Lung microvascular endothelial cell (primary cell): ENCODE measurements at places on chromosomes 12 and 14.
A peak's percentile ranks its signal among the peaks of the same experiment; 100 is the strongest.

- DNase-seq: no peak
Observed at GRCh38 chr12:77537663-77538062, 293.0 kb upstream of the NAV3 start.

DNA sequence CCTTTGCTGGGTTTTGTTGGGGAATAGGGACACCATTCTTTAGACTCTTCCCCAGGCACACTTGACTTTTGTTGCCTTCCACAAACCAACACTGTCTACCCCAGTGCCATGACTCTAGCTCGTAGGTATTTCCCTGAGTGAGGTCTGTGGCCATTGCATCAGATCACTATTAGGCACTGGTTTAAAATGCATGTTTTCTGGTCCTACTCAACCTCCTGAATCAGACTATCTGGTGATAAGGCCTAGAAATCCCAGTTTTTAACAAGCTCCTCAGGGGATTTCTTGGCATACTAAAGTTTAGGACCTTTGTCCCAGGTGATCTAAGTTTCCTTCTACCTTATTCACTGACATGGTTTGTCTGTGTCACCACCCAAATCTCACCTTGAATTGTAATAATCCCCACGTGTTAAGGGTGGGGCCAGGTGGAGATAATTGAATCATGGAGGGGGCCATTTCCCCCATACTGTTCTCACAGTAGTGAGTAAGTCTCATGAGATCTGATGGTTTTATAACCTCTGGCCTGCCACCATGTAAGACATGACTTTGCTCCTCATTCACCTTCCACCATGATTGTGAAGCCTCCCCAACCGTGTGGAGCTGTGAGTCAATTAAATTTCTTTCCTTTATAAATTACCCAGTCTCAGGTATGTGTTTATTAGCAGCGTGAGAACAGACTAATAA lies 87.8 kb upstream of the PSMC1 start:
- DNase-seq: no peak

DNA sequence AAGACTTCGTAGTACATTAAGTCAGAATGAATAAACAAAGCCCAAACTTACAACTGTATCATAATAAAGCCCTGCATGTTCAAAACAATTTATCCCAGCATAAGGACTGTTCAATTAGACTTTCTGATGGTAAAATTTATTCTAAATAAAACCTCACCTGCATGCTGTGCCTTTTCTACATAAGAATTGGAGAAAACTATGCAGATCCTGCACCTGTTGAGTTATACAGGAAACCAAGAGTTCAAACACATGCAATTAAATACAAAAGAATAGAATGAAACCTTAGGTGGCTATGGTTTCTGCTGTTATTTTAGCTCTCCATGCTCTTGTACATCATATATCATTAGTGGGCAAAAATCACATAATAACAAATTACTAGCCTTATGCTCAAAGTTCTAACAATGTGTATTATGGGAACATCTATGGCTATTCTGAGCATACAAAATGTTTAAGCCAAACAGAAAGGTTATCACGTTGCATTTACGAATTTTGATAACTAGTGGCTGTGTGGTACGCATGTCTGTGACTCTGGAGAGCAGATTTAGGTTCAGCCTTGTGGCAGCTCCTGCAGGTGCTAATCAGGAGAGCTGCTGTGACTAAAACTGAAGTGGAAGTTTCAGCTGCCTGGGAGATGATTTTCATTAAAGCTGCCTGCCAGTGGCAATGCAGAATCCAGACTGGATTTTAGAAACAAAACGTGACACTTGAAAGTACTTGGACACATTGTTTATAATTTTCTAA lies 36.1 kb upstream of the LRFN5 start:
- no peak for DNase-seq

DNA sequence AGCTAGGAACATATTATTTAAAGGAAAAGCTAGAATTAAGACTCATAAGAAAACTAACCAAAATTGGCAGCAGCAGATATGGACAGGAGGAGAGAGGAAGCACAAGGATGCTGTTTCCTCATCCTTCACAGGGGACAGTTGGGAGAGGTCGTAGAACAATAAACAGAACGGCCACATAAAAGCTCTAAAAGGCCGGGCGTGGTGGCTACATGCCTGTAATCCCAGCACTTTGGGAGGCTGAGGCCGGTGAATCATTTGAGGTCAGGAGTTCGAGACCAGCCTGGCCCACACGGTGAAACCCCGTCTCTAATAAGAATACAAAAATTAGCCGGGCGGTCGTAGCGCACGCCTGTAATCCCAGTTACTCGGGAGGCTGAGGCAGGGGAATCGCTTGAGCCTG lies 10.5 kb downstream of the TCL1B start:
- no peak for DNase-seq

DNA sequence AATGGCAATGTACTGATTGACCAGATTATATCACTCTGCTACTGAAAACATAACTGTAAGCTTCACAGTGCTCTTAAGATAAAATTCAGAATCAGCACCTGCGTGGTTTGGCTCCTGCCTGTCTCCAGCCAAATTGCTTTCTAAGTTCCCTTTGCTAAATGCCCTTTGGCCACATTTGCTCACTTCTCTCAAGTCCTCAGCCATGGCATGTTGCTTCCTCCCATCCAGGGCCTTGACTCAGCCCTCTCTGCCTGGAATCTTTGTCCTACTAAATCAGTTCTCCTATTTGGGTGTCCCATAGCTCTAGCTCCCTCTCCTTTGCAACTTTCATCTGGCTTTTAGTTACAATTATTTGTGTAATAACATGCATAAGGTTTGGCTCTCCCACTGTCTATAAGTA lies 71.4 kb downstream of the KCNK10 start:
- no peak for DNase-seq

DNA sequence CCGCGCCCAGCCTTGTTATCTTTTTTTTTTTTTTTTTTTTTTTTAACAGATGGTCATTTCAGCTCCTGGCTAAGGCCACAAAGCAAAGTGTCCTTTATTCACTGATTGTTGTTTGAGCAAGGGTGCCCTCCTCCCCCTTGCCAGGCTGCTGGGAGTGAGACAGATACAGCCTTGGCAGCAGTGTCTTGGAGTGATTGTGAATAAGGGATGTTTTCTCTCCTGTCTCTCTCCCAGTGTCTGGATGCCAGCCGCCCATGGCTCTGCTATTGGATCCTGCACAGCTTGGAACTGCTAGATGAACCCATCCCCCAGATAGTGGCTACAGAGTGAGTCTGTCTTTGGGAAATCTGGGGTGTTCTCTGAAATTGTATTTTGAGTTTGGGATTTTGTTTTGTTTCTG lies 28.7 kb downstream of the FNTB start:
- no peak for DNase-seq

- no peak for DNase-seq
Observed at GRCh38 chr12:80211671-80212070, 112.3 kb downstream of the OTOGL start.

- DNase-seq: no peak
Observed at GRCh38 chr12:53102883-53103807, at the start of gene SOAT2. TSS of gene SOAT2 (plus strand) at chr12:53103486. CDS start at chr12:53103578, 92 bp downstream.

DNA sequence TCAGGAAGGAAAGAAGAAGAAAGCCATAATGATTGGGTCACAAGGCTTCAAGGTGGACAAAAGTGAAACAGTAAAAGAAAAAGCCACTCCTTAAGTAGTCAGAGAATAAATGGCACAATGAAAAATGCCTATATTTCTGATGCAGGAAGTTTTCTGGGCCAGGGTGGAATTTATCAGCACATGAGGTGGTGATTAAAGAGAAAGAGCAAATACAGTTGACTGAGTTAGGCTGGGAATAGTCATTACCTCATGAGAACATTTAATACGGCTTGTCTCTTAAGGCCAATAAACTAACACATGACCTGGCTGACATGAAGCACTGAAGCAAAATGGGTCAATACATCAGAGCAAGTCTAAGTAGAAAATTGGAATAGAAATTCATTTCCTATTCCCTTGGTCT lies 499.7 kb downstream of the TMTC2 start:
- DNase-seq: no peak

GRCh38 chr12:57237596-57237931 lies 8.1 kb downstream of the SHMT2 start:
- DNase-seq: no peak

- DNase-seq: peak; percentile 41
Observed at GRCh38 chr14:51500776-51501175, 150.9 kb upstream of the FRMD6 start.

GRCh38 chr14:51643140-51643539 lies 8.6 kb upstream of the FRMD6 start:
- no peak for DNase-seq

DNA sequence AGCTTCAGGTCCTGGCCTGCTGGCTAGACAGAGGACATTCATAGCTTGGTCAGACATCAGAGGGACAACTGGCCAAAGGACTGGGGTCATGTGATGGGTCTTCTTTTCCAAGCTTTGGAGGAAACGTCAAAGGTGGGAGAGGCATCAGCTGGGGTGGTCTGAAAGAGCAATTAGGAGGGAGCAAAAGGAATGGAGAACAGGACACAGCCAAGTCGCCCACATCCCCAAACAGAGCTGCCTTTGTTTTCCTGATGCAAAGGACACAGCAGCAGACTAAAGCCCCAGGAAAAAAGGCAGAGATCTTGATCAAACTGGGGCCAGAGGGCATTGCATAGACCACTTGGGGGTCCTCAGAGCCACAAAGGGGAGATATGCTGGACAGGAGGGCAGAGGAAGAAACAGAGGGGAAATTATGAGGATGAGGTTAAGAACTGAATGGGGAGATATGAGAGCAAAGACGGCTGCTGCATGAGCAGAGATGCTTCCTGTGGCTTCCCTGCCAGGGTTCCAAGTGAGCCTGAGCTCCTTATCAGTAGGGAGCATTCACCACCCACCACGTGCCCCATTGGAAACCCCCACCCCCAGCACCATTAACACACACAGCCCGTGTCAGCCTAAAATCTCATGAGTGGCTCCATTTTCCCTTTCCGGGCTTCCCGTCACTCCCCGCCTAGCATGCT lies 62.4 kb downstream of the ANO2 start:
- no peak for DNase-seq

GRCh38 chr14:90421632-90422020 lies 24.8 kb downstream of the CALM1 start:
- DNase-seq: no peak

- DNase-seq: no peak
Observed at GRCh38 chr14:43539210-43539609, 967.9 kb downstream of the FSCB start.

GRCh38 chr14:104403421-104404220 lies 175.9 kb upstream of the C14orf180 start:
- DNase-seq: no peak

DNA sequence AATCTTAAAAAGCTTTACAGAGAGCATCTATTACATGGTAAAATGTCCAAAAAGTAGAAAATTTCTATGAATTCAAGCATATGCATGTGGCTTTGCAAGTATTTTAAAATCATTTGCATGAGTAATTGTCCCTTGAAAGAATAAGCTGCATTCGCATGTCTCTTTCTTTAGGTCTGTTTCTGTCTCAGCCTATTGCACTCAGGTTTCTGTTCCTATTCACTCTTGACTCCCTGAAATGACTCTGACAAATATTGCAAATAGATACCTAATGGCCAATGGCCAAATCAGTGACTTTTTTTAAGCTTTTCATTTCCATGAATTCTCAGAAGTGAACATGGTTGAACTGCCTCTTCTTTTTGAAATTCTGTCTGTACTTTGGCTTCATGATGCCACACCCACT lies 6.4 kb upstream of the TTC8 start:
- no peak for DNase-seq

DNA sequence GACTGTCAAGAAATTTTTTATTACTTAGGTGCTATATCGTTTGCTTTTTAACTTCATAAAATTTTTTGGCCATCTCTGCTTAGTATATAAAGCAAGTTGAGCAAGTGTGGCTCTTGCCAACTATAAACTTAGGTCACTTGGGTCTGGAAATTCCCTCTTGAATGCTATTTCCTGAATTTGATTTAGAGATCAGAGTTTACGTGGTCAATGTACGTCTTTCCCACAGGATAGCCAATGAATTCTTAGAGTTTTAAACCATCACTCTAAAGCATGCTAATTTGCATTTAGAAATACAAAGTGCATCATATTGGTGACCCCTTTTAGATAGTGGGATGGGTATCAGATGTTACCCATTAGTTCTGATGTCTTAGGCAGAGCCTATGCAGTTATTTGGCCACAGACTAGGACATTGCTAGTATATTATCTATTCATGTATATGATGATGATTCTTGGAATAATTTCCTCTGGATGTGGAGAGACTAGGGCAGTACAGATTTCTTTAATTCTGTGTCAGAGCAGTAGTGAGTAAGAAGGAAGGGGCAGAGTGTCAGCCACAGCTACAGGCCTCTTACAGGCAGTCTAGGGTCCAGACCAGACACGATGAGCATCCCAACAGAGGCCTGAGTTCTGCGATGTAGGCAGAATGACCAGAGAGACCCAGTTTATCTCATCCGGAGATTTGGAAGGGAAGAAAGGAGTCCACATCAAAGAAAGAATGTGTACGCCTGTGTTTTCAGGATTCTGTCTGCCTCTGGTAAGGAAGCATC lies 30.3 kb downstream of the SCN8A start:
- peak; percentile 57 for DNase-seq

GRCh38 chr12:54384591-54385041 lies at the start of gene ZNF385A:
TSS of gene ZNF385A (minus strand) at chr12:54384733. CDS start at chr12:54384514, 219 bp downstream.
- DNase-seq: no peak

GRCh38 chr14:36424478-36425102 lies 95.4 kb downstream of the NKX2-1 start:
- no peak for DNase-seq

DNA sequence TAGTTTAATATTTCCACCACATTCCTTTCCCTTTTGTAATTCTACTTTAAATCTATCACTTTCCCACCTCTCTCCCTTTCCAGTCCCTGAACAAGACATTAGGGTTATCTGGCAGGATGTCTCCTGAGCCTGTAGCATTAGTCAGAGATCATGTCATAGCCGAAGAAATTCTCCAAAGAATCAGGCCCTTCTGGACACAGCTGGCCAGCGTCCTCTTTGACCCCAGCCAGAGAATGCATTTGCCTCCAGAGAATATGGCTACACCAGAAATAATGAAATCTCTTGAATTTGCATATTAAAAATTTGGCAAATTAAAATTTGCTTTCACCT lies 56.7 kb downstream of the NTF3 start:
- DNase-seq: no peak

DNA sequence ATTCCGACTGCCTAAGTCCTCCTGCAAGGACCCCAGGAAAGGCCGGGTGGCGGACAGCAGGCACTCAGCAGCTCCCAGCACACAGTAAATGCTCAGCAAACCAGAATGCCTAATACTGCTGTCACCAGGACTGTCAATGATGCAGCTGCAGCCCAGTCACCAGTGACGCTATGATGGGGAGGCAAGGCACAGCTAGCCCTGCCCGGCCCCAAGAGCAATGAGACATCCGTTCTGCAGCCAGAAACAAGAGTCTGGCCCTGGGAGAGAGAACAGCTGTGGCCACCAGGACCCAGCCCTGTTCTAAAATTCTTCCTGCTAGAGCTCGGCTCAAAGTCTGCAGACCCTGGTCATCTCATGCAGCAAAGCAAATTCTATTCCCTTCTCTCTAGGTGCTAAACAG lies 69.8 kb downstream of the NCOR2 start:
- no peak for DNase-seq

DNA sequence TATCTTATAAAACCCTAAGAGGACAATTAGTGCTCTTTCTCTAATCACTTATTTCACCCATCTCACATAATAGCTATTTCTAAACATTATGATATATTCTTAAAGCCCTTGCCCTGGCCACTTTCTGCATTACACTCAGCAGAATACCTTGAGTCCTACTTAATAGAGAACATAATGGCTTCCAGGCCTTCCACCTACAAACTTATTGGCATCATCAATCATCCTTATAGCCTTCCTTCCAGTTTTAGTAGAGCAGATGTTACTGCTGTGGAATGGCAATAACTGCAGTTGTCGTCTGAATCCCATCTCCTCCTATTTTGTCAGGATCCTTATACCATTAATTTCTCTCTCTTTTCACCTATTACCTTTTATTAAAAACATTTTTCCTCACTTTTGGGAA lies 1127.4 kb downstream of the LRFN5 start:
- DNase-seq: no peak
